ENCODE measurements at places on chromosomes 2 and 18. TPM values are rescaled to one million over a fixed set of nuclear protein-coding genes. Genes with fewer than 3 reads are reported as not detected.

SEMA4C gene
- 13.9 TPM for total RNA-seq

NPAS2 gene
- 1.4 TPM for total RNA-seq

FAM228B gene
- 6.5 TPM for total RNA-seq

TMX3 gene
- total RNA-seq, result 42.4 TPM

KIAA2012 gene
- not detected for total RNA-seq

MLPH gene
- total RNA-seq, result not detected

DNA sequence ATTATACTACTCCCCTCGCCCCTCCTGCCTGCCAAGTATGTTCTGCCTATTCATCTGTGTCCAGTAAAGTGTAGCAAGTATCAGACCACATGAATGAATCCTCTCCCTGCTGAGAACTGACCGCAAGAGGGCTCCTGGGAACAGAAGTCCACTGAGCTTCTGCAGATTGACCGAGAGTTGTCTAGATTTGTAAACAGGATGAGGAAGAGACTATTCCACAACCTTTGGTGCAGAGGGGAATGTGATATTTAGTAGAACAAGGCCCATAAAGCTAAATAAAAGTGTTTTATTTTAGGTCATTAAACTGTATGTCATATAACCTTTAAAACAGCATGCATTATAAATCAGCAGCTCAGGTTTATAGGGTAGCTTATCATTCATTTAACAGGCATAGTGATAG is 377.0 kb downstream of the DCC start:
- no peak for DNase-seq

DNA sequence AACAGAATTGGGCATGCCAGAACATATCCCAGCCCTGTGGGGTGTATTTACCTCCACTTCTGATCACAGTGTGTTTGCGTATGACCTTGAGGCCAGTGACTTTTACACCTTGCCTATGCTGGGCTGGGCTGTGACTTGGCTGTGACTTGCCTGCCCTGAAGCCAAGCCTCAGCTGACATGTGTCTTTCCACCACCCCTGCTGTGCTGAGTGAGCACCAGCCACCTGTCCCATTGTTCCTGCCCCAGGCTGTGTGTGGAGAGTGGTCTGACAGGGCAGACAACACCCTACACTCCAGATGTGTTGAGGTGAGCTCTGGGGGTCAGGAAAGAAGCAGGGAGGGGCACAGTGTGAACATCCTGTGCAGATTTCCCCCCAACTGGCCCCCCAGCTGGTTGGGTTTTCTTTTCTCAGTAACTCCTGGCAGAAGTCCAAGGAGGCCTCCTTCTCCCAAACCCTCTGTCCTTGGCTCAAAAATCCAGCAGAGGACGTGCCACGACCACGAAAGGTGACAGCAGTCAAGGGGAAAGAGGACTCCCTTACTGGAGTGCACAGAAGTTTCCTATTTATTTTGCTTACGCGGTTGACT is 5.1 kb upstream of the STEAP3 start:
- DNase-seq, result no peak

DNA sequence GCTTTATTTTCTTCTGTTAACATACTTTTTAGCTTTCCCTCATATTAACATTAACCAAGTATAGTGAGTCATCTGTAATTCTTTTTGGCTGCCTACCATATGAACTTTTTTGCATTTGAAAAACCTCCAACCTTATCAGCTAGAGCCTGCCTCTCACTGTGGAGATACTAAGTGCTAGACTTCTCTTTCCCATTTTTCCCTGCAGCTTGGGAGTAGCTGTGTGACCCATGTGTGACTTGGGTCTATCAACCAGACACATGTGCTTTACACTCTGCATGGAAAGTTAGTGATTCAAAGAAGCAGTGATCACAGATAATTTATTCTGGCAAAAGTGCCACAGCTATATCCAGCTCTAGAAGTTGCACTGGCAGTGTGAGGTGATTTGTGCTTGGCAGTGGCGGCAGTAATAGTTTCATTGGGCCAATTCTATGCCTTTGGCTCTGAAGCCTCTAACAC is 36.3 kb downstream of the PREPL start:
- no peak for DNase-seq

GRCh38 chr2:102140377-102140776 is 2.2 kb upstream of the IL1R1 start:
- DNase-seq, result no peak
